ENCODE measurements at places on chromosomes 4 and X. TPM values are rescaled to one million over a fixed set of nuclear protein-coding genes. Genes with fewer than 3 reads are reported as not detected.
A peak's percentile ranks its signal among the peaks of the same experiment; 100 is the strongest.

FABP2 gene
- not detected for total RNA-seq

GRCh38 chr4:92307181-92307580 lies 3.4 kb downstream of the GRID2 start:
- peaks cover 24% of the 10 kb centered on the region for H3K27me3 ChIP-seq
- H3K4me1 ChIP-seq: peaks cover 4% of the 10 kb centered on the region
- no peak overlapping the region for H3K27ac ChIP-seq

CBLL2 gene
- total RNA-seq: not detected

DNA sequence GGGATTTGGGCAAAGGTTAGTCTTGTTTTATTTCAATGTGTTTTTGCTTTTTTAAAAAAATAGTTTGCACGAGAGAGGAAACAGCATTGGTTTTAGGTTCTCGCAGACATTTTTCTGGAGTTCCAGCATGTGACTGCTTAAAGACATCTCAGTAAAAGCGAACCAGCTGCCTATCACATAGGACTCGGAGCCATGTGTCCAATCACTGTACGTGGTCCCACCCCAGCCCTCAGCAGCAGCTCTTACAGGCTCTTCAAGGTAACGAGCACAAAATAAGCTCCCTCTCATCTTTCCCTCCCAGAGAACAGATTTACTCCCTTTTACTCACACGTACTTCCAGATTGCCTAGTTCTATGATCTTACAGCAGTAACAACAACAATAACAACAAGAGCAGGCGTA lies 68.7 kb downstream of the MCF2 start:
- no peaks in the 10 kb centered on the region for H3K36me3 ChIP-seq
- DNase-seq: peak; percentile 17
- H3K4me3 ChIP-seq: no peak overlapping the region
- H3K27ac ChIP-seq: no peak overlapping the region

MAGEA10 gene
- total RNA-seq: not detected

PABPC4L gene
- total RNA-seq: 0.76 TPM

- H3K36me3 ChIP-seq: no peaks in the 10 kb centered on the region
- DNase-seq: no peak
These were observed 112.2 kb downstream of the SNCA start for GRCh38 chr4:89724716-89725115.

DNA sequence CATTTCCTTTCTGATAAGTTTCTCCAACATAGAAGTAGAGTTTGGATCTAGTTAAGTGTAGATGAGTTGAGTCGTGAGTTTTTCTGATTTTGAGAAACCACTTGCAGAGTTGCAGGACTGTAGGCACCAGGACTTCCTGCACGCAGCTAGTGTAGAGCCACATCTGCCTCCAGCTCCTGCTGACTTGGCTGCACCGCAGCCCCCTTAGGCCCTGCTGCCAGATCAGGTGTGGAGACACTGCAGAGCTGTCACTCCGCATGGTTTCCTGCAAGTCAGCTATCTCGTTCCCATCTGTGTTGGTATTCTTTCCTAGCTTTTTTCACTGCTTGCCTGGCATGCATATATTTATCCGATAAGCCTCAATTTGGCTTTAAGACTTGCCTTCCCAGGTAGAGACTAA lies 48.9 kb downstream of the PCDH7 start:
- H3K4me1 ChIP-seq: no peaks in the 10 kb centered on the region
- H3K36me3 ChIP-seq: no peaks in the 10 kb centered on the region
- no peak for DNase-seq

DNA sequence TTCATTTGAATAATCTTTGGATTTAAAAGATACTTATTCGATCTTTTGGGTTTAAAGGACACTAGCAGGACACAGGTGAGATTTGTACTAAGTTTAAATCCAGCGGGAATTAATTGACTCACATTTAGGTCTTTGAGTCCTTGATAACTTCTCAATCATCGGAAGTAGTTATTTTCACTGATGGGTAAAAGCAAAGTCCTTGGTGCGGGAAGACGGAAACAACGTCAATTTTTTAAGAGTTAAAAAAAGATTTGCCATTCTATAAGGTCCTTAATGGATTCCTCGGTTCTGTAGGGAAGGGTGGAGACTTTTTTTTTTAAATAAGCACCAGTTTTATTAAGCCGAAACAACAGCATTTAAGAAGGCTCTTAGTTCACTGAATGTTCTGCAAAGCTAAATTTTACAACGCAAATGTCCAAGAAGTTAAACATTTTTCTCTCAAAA lies 2.9 kb downstream of the TMSB4X start:
- no peaks in the 10 kb centered on the region for H3K36me3 ChIP-seq
- DNase-seq: no peak
- H3K4me1 ChIP-seq: no peaks in the 10 kb centered on the region
- H3K27me3 ChIP-seq: no peaks in the 10 kb centered on the region
- no peak overlapping the region for H3K4me3 ChIP-seq
- no peak overlapping the region for H3K27ac ChIP-seq
